ENCODE measurements at places on chromosomes 13 and 19. TPM values are rescaled to one million over a fixed set of nuclear protein-coding genes. Genes with fewer than 3 reads are reported as not detected.

The ZNF177 gene
- 0.29 TPM for total RNA-seq

The ZNF737 gene
- total RNA-seq: 1.8 TPM

GRCh38 chr13:41427666-41428065 is 29.7 kb upstream of the RGCC start:
- peaks cover 9% of the 10 kb centered on the region for H3K27me3 ChIP-seq
- peak overlapping the region; percentile 68 for H3K4me3 ChIP-seq
- H3K36me3 ChIP-seq: no peaks in the 10 kb centered on the region

The NPHS1 gene
- not detected for total RNA-seq

The OR7C1 gene
- total RNA-seq: not detected

- H3K4me1 ChIP-seq: no peaks in the 10 kb centered on the region
- H3K4me3 ChIP-seq: no peak within 1 kb of the TSS
- H3K27ac ChIP-seq: no peak within 1 kb of the TSS
- no peak for DNase-seq
- peaks cover 15% of the 10 kb centered on the region for H3K27me3 ChIP-seq
Observed at GRCh38 chr19:50203281-50204080, at the start of gene MYH14. MYH14 (plus strand) TSS chr19:50203622; CDS start chr19:50210366, 6,744 bp downstream.

GRCh38 chr19:29770648-29771047 is 41.1 kb upstream of the CCNE1 start:
- no peaks in the 10 kb centered on the region for H3K4me1 ChIP-seq
- peaks cover 30% of the 10 kb centered on the region for H3K27me3 ChIP-seq
- H3K27ac ChIP-seq: no peak overlapping the region
- H3K4me3 ChIP-seq: no peak overlapping the region

GRCh38 chr19:1455336-1456120 is 5.6 kb downstream of the APC2 start:
- no peaks in the 10 kb centered on the region for H3K36me3 ChIP-seq
- DNase-seq: peak; percentile 37
- H3K27ac ChIP-seq: no peak overlapping the region
- H3K4me3 ChIP-seq: no peak overlapping the region
- H3K4me1 ChIP-seq: no peaks in the 10 kb centered on the region

The MTUS2 gene
- total RNA-seq: not detected

- peaks cover 41% of the 10 kb centered on the region for H3K4me1 ChIP-seq
- H3K27me3 ChIP-seq: no peaks in the 10 kb centered on the region
- no peak for DNase-seq
- H3K27ac ChIP-seq: no peak overlapping the region
- no peaks in the 10 kb centered on the region for H3K36me3 ChIP-seq
Observed at GRCh38 chr13:74191410-74191809, 57.2 kb upstream of the KLF12 start.

The ZNF536 gene
- not detected for total RNA-seq

DNA sequence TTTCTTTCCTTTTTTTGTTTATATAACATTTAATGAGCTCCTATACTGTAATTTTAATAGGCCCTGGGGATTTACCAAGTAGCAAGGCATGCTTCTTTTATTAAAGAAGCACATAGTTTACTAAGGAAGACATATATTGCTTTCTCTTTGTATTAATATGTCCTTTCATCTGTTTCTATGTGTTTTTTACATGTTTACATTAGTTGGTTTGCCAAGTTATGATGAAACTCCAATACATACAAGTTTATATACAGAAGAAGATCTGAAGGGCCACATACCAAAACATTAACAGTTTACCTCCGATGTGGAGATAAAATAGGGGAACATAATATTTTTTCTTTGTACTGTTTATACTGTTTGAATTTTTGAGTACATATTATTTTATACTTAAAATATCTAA is 100.9 kb downstream of the LACC1 start:
- no peaks in the 10 kb centered on the region for H3K36me3 ChIP-seq
- H3K4me1 ChIP-seq: no peaks in the 10 kb centered on the region
- peaks cover 9% of the 10 kb centered on the region for H3K27me3 ChIP-seq
- H3K4me3 ChIP-seq: no peak overlapping the region
- H3K27ac ChIP-seq: no peak overlapping the region
- DNase-seq: no peak

DNA sequence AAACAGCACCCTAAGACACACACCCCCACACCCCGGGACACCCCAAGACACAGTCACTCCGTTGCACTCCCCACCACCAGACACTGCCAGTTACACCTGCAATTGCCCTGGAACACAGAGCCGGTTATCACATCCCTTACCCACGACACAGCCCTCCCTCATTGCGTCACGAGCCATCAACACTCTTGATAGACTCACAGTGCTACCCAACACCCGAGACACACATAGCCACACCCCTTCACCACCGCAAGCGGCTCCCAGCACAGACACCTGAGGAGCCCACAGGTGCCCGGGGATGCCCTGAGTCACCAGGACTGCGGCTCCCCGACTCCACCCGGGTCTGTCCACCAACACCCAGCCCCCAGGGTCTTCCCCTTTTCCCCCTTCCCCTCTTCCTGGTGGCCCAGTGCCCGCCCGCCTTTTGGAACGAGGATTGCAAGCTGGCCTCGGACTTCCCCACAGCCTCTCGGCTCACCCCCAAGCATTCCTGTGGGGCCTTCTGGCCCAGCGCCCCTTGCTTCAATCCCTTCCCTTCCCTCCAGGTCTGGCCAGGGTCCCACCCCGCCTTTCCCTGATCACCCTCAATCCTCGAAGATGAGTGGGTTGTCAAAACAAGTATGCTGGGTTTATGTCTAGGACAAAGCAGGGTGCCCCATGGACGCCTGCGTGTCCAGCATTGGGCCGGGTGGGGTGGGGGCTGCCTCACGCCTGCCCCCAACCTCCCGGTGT is 1.7 kb upstream of the PTGER1 start:
- DNase-seq: peak; percentile 29
- peaks cover 26% of the 10 kb centered on the region for H3K4me1 ChIP-seq
- peaks cover 20% of the 10 kb centered on the region for H3K27me3 ChIP-seq
- H3K4me3 ChIP-seq: no peak overlapping the region
- peaks cover 2% of the 10 kb centered on the region for H3K36me3 ChIP-seq
- H3K27ac ChIP-seq: peak overlapping the region; percentile 41

- H3K36me3 ChIP-seq: peaks cover 25% of the 10 kb centered on the region
- H3K4me1 ChIP-seq: peaks cover 15% of the 10 kb centered on the region
- H3K4me3 ChIP-seq: no peak overlapping the region
- H3K27me3 ChIP-seq: peaks cover 3% of the 10 kb centered on the region
Observed at GRCh38 chr13:99376132-99376531, 68.9 kb upstream of the GPR183 start.

GRCh38 chr19:58128041-58128685 is 22.4 kb downstream of the ZNF329 start:
- H3K36me3 ChIP-seq: peaks cover 93% of the 10 kb centered on the region
- no peaks in the 10 kb centered on the region for H3K4me1 ChIP-seq
- H3K4me3 ChIP-seq: no peak overlapping the region
- no peak for DNase-seq
- H3K27ac ChIP-seq: no peak overlapping the region
- H3K27me3 ChIP-seq: peaks cover 1% of the 10 kb centered on the region

The ZNF677 gene
- total RNA-seq: 7.6 TPM

The SLC10A2 gene
- not detected for total RNA-seq

DNA sequence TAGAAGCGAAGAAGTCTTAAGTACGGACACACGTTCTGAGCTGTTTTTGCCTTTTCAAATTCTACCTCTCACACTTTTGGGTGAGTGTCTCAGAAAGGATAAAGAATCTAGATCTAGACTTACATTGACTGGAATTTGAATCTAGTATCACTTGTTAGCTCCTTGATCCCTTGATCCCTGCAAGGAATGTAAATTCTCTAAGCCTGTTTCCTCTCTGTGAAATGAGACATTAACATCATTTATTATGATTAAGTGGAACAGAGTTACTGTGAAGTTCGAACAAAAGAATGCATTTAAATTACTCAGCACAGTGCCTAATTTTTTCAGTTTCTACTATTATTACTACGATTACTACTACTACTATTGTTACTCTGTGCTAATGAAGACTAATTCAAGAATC is 86.6 kb upstream of the POSTN start:
- peaks cover 56% of the 10 kb centered on the region for H3K4me1 ChIP-seq
- no peak overlapping the region for H3K4me3 ChIP-seq
- peaks cover 33% of the 10 kb centered on the region for H3K36me3 ChIP-seq
- no peak for DNase-seq
- peak overlapping the region; percentile 47 for H3K27ac ChIP-seq

DNA sequence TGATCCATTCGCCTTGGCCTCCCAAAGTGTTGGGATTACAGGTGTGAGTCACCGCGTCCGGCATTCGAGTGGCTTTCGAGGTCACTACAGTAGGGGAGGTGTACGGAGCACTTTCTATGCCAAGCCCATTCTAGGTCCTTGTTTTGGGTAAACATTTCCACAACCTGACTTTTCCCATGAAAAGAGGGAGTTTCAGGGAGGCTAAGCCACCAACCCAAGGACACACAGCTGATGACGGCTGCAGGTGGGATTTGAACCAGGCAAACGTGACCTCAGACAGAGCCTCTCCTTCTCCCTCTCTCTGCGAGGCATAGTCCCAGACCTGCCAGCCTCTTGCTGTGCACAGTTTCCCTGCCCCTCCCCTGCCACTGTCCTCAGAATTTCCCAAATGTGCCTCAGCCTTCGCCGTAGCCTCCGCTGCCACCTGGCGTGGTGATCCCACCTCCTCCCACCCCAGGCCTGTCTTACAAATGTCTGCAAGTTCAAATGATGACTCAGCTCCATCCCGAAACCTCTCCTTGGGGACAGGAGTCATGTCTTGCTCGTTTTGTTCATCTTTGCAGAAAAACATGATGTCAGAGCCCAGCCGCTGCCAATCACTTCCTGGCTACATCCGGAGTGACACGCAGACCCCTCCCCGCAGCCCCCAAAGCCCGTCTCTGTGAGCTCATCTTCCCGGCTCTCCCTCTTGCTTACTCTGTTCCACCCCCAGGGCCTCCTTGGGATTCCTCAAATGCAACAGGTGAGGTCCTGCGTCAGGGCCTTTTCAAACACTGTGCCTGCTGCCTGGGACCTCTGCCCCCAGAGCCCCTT is 6.6 kb upstream of the GADD45B start:
- H3K27ac ChIP-seq: peak overlapping the region; percentile 38
- peak; percentile 54 for DNase-seq
- H3K4me1 ChIP-seq: peaks cover 17% of the 10 kb centered on the region
- no peaks in the 10 kb centered on the region for H3K27me3 ChIP-seq
- H3K4me3 ChIP-seq: peak overlapping the region; percentile 19

DNA sequence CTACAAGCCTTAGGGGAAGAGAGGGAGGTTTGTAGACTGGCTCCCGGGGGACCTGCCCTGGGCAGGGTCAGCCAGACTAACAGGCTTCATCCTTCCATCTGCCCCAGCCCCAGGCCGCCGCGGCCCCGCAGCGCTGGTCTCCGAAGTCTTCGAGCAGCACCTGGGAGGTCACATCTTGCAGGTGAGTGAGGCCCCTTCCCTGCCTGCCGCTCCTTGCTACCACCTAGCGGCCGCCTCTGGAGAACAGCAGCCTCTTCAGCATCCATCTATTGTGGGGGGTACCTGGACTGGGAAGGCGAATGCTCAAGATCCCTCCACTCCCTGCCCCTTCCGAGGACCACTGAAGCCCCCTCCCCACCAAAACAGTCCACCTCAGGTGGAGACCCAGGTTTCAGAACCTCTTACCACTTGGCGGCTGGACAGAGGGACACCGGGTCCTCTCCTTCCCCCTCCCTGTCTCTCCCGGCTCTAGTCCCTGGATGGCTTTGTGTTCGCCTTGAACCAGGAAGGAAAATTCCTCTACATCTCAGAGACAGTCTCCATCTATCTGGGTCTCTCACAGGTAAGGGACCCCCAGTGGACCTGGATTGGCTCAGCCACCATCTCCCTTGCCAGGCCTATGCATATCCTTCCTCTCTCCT is 12.7 kb downstream of the NPAS1 start:
- H3K4me3 ChIP-seq: no peak overlapping the region
- H3K4me1 ChIP-seq: peaks cover 19% of the 10 kb centered on the region
- H3K27ac ChIP-seq: no peak overlapping the region
- no peaks in the 10 kb centered on the region for H3K36me3 ChIP-seq
- H3K27me3 ChIP-seq: peaks cover 9% of the 10 kb centered on the region

The CCDC70 gene
- total RNA-seq: not detected

DNA sequence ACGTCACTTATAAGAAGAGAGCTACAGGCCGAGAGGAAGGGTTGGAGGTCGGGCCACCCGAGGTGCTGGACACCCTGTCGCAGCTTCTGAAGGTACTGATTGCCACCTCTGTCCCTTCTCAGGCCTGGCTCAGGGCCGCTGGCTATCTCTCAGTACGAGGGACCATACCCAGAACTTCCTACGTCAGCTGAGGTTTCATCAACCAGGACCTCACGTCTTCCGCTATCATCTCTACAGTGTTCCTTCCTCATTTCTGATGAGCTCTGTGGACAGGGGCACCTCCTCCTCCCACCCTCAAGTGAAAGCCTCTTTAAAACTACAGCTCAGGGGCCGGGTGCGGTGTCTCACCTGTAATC is 58.2 kb upstream of the USE1 start:
- peaks cover 23% of the 10 kb centered on the region for H3K36me3 ChIP-seq
- DNase-seq: no peak
- H3K4me1 ChIP-seq: no peaks in the 10 kb centered on the region
- no peak overlapping the region for H3K27ac ChIP-seq

DNA sequence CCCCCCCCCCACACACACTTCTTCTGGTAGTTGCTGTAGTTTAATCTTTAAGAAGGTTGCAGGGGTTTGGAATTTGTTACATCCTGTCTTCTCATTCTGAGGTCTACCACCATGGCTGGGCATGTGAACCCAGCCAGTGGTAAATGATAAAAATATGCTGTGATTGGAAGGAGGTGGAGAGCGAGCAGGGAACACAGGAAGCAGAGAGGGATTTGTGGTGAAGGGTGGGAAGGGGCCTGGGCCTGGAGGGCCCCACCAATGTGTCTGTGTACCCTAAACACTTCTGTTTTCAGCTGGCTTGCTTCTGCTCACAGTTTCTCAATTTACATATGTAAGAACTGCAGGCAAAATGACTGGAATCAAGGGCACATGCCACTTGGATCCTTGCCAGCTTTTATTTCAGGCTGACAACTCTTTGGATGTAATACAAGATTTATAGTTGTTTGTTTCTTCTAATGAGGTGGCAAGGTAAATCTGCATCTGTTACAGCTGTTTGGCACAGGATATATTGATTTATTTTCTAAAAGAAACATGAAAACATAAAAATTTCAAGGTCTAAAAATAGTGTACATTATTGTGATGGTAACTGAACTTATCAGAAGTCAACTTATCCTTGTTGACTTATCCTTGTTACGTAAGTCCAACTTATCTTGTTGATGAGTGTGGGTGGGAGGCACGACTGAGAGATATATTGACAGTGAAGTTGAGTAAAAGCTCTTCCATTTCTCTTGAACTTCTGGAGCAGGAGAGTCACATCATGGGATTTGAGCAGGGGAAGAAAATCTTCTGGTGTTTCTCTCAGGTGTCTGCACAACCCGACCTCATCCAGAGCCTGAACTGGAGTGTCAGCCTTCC is 313.2 kb downstream of the SHISA2 start:
- no peak overlapping the region for H3K4me3 ChIP-seq
- H3K36me3 ChIP-seq: no peaks in the 10 kb centered on the region
- no peaks in the 10 kb centered on the region for H3K27me3 ChIP-seq
- H3K27ac ChIP-seq: no peak overlapping the region
- DNase-seq: no peak

The UBE2L5 gene
- not detected for total RNA-seq
